ENCODE measurements at places on chromosomes 5 and 9.

DNA sequence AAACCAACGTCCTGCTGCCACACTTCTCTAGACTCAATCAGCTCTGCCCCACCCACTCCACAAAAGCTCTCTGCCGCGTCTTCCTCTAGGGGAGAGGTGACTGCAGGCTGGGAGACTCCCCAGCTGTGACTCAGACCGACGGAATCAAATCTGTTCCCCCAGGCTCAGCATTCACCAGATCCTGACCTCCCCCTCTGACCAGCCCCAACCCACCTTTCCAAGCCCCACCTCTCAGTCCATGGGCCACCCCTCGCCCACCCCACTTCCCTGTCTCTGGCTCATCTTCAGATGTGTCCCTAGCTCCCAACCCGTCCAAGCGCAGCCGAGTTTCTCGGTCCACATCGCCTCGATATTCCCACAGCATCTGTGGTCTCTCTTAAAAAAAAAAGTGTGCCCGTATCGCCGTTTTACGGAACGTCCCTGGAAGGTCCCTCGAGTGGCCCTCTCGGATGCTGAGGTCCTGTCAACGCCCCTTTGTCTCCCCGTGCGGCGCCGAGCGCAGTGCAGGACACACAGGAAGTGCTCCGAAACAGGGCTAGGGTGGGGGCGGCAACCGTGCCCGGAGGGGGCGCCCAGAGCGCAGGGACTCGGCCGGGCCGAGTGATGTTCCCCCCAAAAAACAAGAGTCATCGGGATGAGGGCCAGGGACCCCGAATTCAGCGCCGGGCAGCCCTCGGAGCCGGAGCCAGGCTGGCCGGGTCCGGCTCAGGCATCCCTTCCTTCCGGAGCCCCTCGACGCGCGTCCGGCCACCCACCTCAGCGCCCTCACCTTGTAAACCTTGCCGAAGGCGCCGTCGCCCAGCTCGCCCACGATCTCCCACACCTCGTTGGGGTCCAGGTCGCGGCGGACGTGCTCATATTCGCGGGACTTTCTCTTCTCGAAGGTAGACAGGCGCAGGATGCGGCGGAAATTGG lies 649 bp downstream of the STK10 start:
- DNase-seq: peak; percentile 92

DNA sequence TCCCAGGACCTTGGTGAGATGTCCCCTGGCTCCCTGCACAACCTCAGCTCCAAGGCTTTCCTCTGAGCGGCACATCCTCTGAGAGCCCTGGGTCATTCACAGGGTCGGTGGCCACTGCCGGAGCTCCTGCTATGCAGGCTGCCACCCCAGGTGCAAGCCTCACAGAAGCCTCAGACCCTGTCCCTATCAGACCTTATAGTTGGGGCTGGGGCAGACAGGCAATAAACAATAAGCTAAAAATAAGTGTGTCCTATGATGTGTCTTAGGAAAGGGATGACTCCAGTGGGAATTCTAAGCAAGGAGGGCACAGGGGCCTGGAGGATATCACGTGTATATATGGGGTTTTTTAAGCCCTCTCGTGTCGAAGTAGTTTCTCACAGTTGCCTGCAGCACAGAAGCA lies 91.3 kb downstream of the SYK start:
- no peak for DNase-seq

GRCh38 chr9:73152543-73152844 lies 829 bp downstream of the ANXA1 start:
- peak; percentile 33 for DNase-seq

GRCh38 chr5:68419637-68420452 lies 204.3 kb downstream of the PIK3R1 start:
- peak; percentile 53 for DNase-seq

GRCh38 chr9:126877418-126877817 lies 17.0 kb downstream of the ZBTB34 start:
- no peak for DNase-seq

DNA sequence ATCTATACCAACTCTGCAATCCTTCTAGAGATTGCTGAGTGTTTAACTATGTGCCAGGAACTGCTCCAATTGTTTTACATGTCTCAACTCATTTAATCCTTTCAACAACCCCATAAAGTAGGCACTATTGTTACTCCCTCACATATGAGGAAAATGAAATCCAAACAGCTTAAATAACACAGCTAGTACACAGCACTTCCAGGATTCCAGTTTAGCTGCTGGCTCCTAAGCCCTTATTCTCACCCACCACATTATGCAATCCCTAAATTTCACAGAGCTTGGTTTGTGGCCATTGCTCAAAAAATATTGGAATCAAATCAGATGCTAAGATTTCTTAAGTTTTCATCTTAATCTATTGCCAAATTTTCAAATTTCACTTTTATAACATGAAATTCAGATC lies 84.9 kb downstream of the PRELID2 start:
- no peak for DNase-seq

DNA sequence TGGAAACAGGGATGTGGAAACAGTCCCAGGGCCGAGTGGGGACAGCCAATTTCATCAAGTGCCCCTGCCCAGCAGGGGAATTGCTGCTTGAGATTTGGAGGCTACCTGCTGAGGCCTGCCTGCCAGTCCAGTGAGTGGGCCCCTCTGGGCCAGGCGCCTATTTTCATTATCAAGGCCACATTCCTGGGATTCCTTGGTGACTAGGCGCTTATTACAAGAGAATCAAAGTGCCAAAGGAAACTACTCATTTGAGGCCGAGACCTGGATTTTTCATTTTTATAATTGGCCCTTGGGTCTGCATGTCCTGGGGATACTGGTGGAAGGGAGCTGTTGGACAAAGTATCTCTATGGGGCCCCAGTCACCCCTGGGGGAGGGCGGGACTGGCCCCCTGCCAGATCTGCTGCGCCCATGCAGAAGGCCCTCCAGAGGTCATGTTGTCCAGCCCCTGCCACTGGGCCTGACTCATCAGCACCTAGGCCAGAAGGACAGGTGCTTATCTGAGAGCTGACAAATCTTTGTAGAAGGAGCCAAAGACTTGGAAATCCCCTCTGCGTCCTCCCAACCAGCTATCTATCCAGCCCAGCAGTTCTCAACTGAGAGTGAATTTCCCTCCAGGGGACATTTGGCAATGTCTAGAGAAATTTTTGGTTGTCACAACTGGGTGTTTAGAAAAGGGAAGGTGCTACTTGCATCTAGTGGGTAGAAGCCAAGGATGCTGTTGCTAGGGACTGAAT lies 45.6 kb downstream of the FOXI1 start:
- no peak for DNase-seq
